ENCODE measurements at places on chromosomes 4 and X. TPM values are rescaled to one million over a fixed set of nuclear protein-coding genes. Genes with fewer than 3 reads are reported as not detected.

BMX gene
- not detected for total RNA-seq

ADAMTS3 gene
- total RNA-seq, result 1.1 TPM

COX7B2 gene
- not detected for total RNA-seq

TEX13D gene
- total RNA-seq, result not detected

ZBTB33 gene
- total RNA-seq, result 15.4 TPM

ACE2 gene
- under 0.01 TPM for total RNA-seq

MAGEA2B gene
- not detected for total RNA-seq

DCAF4L1 gene
- total RNA-seq, result under 0.01 TPM

MAGEA10 gene
- not detected for total RNA-seq

ENAM gene
- total RNA-seq, result not detected

PPP4R3C gene
- total RNA-seq, result not detected

HEPH gene
- 4.7 TPM for total RNA-seq

RBMX2 gene
- 20.6 TPM for total RNA-seq

CT45A1 gene
- total RNA-seq, result not detected

RIPPLY1 gene
- not detected for total RNA-seq

PRRG3 gene
- 0.73 TPM for total RNA-seq

FAM53A gene
- 5.1 TPM for total RNA-seq

RBMXL3 gene
- total RNA-seq, result not detected

BRS3 gene
- not detected for total RNA-seq

PABPC5 gene
- total RNA-seq, result 2.5 TPM

CDX4 gene
- total RNA-seq, result not detected

NR3C2 gene
- 0.78 TPM for total RNA-seq

FAM149A gene
- total RNA-seq, result 5.1 TPM

ZCCHC18 gene
- total RNA-seq, result not detected

S100P gene
- total RNA-seq, result not detected

ZNF157 gene
- not detected for total RNA-seq

RTL5 gene
- 1.1 TPM for total RNA-seq

FAM47A gene
- not detected for total RNA-seq

CXCL3 gene
- total RNA-seq, result 3.7 TPM

GUCY1B1 gene
- total RNA-seq, result 4.8 TPM

ZNF630 gene
- total RNA-seq, result 0.98 TPM

NKX6-1 gene
- under 0.01 TPM for total RNA-seq

HPSE gene
- total RNA-seq, result 3.7 TPM

CENPE gene
- 25.4 TPM for total RNA-seq

NDST4 gene
- not detected for total RNA-seq

CDKL2 gene
- 0.37 TPM for total RNA-seq

ADH7 gene
- not detected for total RNA-seq

VEGFD gene
- total RNA-seq, result 1.1 TPM

Measured in subcutaneous preadipocyte (primary cell).